ENCODE measurements at places on chromosomes 7 and 10.

GRCh38 chr10:83301732-83302131, 837.6 kb upstream of the GHITM start:
- no peak for DNase-seq

- DNase-seq, result no peak
Observed at GRCh38 chr10:96376483-96376882, 17.7 kb upstream of the OPALIN start.

DNA sequence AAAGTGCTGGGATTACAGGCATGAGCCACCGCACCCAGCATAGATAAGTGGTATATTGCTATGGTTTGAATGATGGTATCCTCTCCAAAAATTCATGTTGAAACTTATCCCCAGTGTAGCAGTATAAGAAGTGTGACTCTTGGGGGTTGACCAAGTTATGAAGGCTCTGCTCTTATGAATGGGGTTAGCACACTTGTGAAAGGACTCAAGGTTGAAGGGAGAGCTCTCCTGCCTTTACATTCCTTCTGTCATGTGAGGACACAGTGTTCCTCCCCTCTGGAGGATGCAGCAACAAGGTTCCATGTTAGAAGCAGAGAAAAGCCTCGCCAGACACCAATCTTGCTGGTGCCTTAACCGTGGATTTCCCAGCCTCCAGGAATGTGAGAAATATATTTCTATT, 58.0 kb downstream of the ADK start:
- no peak for DNase-seq

- DNase-seq, result no peak
Observed at GRCh38 chr10:62244785-62245467, 23.7 kb downstream of the RTKN2 start.

- DNase-seq, result no peak
Observed at GRCh38 chr7:90833443-90833842, 237.3 kb downstream of the CDK14 start.

DNA sequence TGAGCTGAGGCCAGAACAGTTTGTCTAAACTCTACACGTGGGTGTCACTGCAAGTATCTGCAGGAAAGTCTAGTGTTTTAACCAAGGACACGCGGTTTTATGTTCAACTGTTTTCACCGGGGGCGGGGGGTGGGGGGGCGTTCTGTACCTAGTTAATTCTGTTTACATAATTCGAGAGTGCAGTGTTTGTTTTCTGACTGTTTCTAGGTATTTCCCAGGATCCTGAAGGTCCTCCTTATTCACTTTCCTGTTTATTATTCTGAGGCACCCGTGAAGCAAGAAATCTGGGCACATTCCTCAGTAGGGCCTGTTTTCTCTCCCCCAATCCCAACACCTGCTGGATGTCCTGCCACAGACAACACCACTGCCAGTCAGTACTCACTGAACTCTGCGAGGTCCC, 7.6 kb downstream of the LOXL4 start:
- no peak for DNase-seq

DNA sequence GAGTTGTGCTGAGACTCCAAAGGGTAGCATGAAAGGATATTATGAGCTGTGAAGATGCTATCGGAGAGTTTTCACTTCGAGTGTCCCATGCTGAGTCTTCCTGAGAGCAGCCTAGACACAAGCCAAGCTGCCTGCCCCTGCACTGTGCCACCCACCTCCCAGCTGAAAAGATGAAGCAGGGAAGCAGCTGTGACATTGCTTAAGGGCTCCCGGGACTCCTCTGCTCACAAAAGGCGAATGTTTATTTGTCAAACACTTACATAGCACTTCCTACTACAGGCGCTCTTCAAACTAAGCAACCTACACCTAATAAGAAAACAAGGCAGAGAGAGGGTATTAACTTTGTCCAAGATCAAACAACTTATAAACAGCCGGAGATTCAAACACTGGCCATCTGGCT, 95.6 kb downstream of the OSBPL3 start:
- no peak for DNase-seq

DNA sequence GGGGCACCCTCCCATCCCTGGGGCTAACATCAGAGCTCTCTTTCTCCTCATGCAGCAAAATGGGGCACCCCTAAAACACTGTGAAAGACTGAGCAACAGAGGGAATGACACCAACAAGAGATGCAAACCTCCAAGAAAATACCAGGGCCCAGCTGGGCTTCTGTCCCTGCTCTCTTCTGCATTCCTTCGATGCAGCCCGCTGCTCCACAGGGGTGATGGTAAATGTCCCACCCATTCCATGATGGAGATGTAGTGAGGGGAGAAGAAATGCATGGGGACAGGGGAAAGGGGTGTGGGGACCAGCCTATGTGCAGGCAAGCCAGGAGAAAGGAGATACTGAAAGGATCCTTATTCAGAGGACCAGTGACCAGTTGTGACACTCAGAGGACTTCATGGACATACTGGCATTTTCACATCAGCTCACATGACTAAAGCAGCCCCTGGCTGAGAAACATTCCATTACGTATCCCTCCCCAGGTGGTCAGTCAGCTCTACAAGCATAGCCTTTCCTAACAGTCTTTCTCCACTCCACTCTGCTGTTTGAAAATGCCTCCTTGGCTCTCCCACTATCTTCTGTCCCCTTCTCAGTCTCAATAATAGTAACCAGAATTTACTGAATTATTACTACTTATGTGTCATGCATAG, 13.3 kb downstream of the SORBS1 start:
- no peak for DNase-seq

DNA sequence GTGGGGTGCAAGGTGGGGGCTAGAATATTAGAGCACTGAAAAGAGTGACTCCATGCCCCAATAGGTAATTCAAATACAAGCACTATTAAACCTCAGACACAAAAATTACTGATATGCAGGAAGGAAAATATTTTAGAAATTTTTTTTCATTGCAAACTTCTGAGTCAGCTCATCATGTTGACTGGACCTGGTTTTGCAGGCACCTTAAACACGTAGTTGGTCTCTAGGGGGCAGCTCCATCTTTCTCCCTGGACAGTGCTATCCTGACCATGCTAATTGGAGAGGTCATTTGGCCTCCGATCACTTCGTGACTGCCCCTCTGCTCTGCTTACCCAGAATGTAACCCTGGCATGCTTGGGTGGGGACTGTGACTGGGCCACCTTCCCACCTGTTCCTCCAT, 368.4 kb upstream of the MKI67 start:
- DNase-seq, result no peak

- DNase-seq, result no peak
Observed at GRCh38 chr10:6151087-6151977, 51.4 kb upstream of the PFKFB3 start.

- no peak for DNase-seq
Observed at GRCh38 chr10:84634636-84635035, 306.2 kb downstream of the CCSER2 start.

DNA sequence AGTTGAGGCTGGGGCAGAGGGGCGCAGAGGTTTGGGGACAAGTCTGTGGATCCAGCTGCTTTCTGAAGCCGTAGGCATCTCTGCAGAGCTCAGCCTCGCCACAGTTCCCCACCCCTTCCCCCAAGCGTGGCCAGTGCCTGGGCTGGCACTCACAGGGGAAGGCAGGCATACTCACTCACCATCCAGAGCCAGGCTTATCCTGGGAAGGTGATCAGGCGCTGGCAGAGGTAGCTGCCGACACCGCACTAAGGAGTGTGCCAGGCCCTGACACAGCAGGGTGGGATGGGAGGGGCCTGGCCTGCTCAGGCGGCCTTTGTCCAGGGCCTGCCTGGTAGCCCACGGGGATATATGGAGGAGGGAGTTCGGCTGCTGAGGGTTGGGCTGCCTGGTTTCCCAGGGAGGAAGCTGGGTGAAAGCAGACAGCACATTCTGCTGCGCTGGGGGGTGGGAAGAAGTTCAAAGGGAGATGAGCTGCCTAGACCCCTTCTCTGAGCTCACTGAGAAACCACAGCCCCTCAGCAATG, 15.9 kb downstream of the VSIR start:
- DNase-seq, result no peak

GRCh38 chr7:108002726-108003598, at the start of gene LAMB1:
Gene LAMB1, minus strand, starts transcription at chr7:108003161. Its CDS starts 276 bp downstream, at chr7:108002885.
- no peak for DNase-seq

GRCh38 chr10:35545079-35545657, 60.0 kb upstream of the GJD4 start:
- DNase-seq, result no peak

- DNase-seq, result no peak
Observed at GRCh38 chr10:11177381-11177780, 159.7 kb downstream of the CELF2 start.

DNA sequence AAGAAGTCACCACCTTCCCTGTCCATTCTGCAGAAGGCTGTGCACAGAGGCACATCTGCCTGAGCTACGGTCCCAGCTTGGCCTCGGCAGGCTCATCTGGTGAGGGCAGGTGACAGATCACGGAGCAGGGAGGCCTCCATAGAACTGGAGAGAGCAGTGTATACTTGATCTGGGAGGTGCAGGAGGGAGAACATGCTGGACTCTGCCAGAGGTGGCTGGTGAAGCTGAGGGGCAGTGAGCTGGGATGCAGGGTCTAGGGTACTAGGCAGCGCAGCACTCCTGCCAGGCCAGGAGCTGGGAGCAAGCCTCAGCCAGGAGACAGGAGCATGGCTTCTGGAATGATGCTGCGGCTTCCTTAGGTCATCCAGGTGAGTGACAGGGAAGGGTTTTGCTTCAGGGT, 553.0 kb downstream of the TCERG1L start:
- DNase-seq, result no peak

DNA sequence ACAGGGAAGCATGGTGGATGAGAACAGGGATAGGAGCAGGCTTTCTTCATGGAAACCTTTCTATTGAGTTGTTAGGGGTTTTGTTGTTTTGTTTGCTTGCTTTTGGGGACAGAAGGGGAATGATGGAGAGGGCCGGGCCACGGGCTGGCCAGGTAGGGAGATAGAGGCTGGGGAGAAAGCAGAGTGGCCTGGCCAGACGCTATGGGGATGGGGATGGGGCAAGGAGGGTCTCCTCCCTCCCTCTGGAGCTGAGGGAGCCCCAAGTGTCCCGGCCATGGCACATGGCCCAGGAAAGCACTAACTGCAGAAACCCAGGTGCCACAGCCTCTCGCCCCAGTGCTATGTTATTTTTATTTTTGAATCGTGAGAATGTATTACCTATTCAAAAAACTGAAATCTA, 10.0 kb downstream of the AOC1 start:
- no peak for DNase-seq

- DNase-seq, result no peak
Observed at GRCh38 chr7:157652954-157653826, 316.4 kb downstream of the DNAJB6 start.

GRCh38 chr10:96462606-96463151, 51.0 kb downstream of the TLL2 start:
- DNase-seq, result no peak

DNA sequence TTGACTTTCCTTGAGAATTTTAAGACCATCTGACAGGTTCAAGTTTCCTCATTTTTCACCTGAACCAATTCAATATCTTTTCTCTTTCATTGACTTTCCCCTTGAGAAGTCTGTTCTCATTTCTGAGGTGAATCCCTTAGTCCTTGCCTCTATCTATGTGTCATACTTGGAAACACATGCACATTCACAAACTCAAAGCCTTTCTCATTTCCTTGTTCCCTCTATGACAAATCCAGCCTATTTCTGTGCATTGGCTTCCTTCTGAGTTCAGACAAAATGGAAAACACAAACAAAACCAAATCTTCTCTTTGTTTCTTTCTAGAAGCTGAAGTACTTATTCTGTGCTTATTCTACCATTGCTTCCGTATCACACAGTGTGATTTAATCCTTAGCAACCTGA, 13.8 kb downstream of the PTTG1IP2 start:
- DNase-seq, result no peak

GRCh38 chr10:61397175-61397986, 55.8 kb downstream of the TMEM26 start:
- no peak for DNase-seq

DNA sequence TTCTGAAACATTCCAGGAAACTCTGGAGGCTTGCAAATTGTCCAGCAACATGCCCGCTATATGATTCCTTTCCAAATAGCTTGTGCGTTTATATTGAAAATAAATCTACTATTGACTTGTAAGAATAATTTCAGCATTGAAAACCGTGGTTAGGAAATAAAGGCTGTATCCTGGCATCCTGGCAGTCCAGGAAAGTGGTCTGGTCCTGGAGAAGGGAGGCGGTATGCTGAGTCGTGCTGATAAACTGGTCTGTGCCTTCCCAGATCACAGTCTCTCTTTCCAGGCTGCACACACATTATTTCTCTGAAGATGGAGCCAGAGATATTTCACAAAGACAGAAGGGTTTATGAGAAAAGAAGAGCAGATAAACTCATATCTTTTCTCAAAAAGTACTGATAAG, 350.1 kb upstream of the COBL start:
- no peak for DNase-seq

All from stimulated activated CD4-positive, alpha-beta T cell treated with anti-CD3 and anti-CD28 coated beads, Interleukin-15, amount 100 ng/mL, for 1 hour (primary cell).